ENCODE measurements at places on chromosomes 2 and 18.

DNA sequence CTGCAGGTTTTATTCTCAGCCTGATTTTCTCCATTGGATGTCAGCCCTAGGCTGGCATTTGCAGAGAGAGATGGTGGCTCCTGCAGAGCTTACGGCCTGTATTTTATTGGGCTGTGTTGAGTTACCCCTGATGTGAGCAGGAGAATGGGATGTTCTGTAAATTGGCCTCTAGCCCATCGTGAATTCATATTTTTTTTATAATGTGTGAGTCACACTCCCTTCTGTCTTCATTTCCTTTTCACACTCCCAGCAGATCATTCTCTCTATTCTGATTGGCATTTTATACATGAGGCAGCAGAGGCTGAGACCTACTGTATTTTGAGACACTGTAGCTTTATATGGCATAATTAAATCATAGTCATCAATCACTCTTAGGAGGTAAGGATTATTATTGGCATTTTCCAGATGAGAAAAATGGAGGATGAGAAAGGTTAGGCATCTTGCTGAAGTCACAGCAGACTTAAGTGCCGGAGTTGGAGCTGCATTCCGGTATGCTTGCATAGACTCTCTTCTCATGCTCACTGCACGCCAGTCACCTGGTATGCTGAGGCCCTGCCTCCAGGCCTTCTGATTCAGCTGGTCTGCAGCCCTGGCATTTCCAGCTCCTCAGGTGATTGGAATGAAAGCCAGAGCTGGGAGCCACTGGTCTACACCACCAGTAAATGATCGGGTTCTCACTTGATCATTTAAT, 142.4 kb downstream of the NEDD4L start:
- peak; percentile 77 for DNase-seq

DNA sequence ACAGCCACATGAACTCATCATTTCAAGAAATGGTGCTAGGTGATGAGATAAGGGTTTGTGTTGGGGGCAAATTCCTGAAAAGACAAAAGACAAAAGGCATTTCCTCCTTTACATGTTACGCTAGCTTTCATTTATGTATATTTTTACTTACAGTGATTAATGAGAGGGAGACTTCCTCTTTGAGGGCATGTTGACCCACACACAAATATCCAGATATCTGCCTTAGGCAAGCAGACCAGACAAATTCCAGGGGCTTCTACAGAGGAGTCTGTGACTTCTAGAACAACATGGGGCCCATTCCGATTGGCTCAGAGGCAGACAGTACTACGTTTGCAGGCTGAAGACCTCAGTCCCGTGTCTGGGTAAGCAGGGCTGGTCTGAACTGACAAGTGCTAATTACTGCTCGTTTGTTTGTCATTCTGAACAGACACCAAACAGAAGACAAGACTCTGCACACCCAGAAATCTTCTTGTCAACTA, 74.8 kb upstream of the ST6GAL2 start:
- no peak for DNase-seq

DNA sequence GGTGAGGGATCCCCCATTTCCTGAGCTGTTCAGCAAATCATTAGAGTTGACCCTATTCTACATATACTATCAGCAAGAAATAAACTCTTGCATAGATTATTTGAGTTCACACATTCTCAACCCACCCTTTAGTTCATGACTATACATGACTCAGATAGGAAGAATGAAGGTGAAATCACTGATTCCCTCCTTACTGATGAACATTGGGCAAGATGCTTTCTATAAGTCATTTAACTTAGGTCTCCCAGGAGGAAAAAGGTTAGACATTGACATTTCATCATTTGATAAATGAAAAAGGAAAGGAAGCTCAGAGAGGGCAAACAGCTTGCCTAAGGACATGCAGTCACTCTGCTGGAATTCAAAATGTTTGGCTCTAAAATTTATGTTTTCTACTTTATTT, 408.0 kb downstream of the TMEM182 start:
- no peak for DNase-seq

- no peak for DNase-seq
Observed at GRCh38 chr18:35635170-35635569, 53.6 kb downstream of the GALNT1 start.

- no peak for DNase-seq
Observed at GRCh38 chr18:48999569-48999968, 48.8 kb upstream of the SMAD7 start.

DNA sequence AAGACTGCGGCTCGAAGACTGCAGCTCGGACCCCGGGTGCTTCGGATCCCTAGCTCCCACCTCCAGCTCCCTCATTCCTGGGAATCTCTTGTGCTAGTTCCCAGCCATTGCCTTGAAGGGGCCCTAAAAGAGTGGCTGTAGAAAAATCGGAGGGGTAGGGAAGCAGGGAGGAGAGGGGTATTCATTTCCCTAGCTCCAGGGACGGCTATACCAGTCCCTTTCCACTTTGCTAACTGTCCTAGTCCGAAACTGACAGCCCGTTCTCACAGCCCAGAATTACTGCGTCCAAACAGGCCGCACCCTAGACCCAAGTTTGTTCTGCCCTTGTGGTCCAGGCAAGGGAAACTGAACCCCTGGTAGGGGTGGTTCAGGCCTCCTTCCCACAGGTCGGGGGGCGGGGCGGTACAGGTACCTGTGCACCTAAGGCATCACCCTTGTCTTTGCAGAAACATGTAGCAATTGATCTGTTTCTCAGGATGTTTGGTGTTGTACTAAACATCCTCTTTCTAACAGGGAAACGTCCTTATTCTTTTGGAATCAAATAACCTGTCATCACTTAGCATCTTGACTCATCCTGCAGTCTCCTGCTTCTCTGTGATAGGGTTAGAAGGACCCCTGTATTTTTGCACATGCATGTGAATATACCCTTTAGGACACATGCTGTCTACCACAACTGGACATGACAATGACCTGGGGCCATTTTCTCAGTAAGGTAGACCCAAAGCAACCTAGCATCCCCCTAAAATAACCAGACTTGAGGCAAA, 4.0 kb downstream of the EMX1 start:
- DNase-seq: no peak

DNA sequence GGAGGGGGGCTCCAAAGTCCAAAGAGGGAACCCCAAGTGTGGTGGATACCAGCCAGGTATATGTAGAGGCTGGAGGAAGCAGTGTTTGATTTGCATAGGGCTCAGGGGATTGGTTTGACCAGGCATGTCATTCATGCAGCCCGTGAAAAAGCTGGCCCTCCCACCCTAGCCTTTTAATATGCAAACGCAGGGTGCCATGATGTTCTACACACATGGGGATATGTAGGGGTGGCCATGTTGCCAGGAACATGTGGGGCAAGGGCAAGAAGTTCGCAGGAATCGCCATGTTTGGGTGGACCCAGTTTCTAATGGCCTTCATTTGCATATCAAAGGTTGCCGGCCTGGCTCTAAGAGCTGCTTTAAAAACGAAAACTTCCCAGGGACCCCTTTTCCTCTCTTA, 33.6 kb downstream of the B3GNT7 start:
- no peak for DNase-seq

- DNase-seq: peak; percentile 22
Observed at GRCh38 chr2:10620481-10620880, 69.3 kb downstream of the NOL10 start.

GRCh38 chr2:120368086-120368485, 22.1 kb downstream of the INHBB start:
- peak; percentile 9 for DNase-seq

DNA sequence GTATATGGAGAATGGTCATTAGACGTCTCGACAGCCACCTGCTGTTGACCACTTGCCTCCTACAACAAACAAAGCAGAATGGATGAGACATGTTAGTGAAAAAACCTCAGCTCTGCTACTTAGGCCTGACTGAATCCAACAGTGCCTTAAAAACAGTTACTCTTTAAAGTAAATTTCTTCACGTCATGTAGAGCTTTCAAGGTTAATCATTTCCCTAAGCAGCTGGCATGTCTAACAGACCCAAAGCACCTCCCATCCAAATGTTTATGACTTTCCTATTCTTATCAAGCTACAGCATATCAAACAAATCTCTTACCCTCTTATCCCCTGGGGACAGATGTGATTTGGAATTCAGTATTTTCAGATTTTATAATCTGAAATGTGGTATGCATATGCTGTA, 75.6 kb upstream of the ITGB6 start:
- no peak for DNase-seq

DNA sequence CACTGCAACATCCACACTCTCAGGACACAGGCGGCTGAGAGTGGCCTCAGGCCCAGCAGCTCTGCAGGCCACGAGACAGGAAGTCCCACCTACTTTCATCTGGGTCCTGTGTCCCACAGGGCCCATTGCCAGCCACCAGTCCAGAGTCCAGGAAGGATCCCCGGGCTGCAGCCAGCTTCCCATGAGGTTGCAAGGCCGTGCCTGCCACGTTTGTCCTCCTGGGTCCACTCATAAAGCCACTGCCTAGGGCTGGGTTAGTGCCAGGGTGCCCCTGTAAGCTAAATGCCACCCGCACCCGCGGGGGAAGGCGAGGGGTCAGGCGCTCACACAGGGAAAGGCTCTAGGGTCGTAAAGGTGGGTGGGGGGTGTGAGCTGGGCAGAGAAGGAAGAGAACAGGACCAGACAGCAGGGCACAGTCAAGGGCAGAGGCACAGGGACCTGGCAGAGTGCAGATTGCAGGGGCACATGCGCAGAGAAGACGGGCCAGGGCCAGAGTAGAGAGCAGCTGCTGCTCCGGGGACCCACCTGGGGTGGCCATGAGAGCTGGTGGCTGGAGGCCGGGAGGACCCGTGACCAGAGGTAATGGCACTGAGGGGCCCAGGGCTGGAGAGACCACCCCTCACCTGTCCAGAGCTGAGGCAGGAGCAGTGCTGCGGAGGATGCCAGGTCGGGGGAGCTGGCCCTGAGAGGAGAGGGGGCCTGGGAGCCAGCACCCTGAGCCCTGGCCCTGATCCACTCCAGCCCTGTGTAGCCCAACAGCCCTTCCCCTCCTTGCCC, 8.0 kb downstream of the AGXT start:
- DNase-seq: no peak

DNA sequence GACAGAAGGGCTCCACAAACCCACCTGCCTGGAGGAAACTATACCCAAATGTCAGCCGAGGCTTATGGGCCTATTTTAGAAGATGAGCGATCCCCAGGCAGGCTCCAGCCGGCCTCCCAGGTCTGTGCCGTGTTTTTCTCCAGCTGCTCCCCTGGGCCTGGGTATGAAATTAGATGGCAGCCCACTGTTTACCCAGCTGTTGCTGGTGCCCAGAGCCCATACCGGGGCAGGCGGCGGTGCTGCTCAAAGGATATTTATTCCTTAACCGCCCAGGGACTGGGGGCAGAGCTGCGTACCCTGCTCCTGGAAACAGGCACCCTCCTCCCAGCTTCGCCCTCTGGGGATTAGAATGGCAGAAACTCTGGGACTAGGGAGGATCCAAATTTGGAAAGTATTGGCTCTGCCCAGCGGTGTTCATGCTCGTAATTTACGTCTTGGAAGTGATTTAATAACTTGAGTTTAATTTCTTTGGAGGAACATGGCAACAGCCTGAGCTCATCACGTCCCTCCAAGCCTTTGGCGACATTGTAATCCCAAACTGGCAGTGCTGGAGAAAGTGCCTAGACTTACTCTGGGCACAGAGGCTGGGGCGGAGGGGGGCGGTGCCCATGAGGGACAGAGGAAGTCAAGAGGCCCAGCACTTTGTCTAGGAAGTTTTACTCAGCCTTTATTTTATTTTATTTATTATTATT, 199.2 kb downstream of the KLHL29 start:
- DNase-seq: no peak

DNA sequence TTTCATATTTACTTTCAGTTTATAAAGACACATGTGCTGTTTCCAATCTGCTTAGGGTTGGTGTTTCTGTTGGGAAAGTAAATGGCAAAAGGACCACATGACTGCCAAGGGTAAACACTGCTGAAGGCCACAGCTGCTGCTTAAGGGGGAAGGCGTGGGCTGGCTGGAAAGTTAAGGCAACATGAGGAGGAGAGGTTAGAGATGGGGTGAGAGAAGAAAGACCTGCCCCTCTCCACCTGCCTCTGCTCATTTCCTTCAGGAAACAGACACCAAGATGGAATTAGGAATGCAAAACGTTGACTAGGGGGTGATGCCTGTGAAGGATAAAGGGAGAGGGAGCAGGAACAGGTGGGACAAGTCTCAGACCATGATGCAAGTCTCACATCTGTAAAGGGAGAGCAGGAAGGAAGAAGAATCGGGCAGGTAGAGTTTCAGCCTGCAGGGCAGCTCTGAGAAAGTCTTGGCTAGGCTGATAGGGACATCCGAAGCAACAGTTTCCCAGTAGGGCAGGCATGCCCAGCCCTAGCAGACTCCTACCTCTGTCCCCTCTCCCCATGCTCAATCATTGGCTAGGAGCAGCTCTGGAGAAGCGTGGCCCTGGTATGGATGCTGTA, 86.0 kb downstream of the CDC42EP3 start:
- DNase-seq: no peak

DNA sequence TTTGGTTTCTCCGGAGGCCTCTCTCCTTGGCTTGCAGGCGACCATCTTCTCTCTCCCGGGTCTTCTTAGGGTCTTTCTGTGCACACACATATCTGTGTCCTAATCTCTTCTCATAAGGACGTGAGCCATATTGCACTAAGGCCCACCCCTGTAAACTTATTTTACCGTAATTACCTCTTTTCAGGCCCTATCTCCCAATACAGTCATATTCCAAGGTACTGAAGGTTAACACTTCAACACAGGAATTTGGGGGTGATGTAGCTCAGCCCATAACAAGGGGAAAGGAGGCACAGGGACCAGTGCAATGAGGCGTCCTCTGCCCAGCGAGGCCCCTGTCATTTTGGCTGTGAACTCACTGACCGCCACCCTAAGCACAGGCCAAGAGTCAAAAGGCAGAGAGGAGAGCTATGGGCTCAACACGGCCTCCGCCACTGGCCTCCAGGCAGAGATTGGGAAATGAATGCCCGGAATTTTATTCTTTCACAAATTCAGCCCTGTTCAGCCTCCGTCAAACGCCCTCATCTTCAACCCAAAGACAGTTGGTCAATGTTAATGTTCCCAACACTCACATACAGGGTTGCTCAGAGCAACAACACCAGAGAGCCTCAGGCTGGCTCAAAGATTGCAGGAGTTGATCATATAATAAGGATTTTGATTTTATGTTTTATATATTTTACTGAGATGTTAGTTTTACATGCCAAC, 15.9 kb upstream of the NMUR1 start:
- no peak for DNase-seq

- no peak for DNase-seq
Observed at GRCh38 chr18:36015629-36016028, 43.1 kb downstream of the RMP24 start.

DNA sequence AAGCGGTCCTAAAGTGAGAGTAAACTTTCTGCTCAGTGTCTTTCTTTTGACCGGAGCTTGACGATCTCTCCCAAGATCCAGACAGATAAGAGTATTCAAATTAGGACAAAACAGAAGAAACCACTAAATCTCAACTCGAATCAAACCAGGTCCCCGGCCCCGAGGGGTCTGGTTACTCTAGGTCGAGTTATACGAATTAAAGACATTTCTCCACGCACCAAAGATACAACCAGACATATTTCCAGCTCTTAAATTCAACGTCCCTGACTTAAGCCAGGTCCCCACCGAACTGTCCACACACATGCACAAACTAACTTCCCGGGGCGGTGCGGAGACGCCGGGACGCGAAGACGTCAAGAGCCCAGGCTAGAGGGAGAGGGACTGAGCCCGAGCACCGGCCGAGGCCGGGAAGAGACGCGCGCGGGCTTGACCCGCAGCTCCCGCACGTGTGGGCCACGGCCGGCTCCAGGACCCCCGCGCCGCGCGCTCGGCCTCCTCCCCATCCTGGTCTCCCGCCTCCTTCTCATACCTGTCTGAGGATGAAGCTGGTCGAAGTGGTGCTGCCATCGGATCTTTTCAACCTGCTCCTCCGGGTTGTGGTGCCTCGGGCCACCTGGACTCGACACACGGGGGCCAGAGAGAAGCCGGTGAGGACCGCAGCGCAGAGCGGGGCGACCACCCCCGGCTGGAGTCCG, 896 bp downstream of the CACNB4 start:
- no peak for DNase-seq

Data from HS-27A (cell line).